ENCODE measurements at places on chromosomes 3 and 15. TPM values are rescaled to one million over a fixed set of nuclear protein-coding genes. Genes with fewer than 3 reads are reported as not detected.

DNA sequence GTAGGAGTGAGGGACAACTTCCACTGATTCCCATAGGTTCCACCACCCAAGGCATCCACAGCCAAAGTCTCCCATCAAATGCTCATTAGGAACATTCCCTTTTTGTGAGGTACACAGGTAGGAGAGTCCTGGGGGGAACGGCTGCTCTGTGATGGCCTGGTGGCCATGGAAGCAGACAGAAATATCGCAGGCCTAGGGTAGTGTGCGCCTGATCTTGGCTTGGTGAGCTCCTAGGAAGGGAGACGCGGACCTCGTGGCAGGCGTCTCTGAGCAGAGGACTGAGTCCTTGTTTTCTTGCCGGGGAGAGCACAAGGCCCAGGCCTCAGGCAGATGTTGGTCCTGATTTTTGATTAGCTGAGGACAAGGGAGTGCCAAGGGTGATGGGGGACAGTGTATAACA, 99.5 kb downstream of the SNRPN start:
- DNase-seq, result no peak
- H3K36me3 ChIP-seq, result peaks cover 36% of the 10 kb centered on the region
- H3K4me1 ChIP-seq, result no peaks in the 10 kb centered on the region
- no peaks in the 10 kb centered on the region for H3K27me3 ChIP-seq
- no peak overlapping the region for H3K4me3 ChIP-seq

DNA sequence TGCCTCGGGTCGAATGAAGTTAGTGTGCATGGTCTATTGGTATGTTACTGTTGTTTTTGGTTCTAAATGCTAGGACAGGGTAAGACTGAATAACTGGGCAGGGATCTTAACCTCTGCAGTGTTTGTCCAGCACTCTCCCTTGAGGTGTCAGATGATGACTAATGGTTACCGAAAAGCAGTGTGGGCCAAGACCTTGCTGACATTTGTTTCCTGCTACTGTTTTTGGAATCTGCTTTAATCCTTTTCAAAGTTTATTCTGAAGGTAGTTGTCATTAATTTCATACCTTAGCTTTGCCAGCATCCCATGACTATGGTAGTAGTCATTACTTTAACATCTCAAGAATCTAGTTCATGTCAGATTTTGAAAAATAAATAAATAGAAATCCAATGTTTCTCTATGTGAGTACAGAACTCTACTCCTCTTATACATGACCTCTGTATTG, 117.0 kb downstream of the P3H2 start:
- peaks cover 14% of the 10 kb centered on the region for H3K4me1 ChIP-seq
- DNase-seq, result peak; percentile 95
- H3K36me3 ChIP-seq, result no peaks in the 10 kb centered on the region
- no peak overlapping the region for H3K4me3 ChIP-seq
- H3K27ac ChIP-seq, result peak overlapping the region; percentile 40
- H3K27me3 ChIP-seq, result no peaks in the 10 kb centered on the region

DNA sequence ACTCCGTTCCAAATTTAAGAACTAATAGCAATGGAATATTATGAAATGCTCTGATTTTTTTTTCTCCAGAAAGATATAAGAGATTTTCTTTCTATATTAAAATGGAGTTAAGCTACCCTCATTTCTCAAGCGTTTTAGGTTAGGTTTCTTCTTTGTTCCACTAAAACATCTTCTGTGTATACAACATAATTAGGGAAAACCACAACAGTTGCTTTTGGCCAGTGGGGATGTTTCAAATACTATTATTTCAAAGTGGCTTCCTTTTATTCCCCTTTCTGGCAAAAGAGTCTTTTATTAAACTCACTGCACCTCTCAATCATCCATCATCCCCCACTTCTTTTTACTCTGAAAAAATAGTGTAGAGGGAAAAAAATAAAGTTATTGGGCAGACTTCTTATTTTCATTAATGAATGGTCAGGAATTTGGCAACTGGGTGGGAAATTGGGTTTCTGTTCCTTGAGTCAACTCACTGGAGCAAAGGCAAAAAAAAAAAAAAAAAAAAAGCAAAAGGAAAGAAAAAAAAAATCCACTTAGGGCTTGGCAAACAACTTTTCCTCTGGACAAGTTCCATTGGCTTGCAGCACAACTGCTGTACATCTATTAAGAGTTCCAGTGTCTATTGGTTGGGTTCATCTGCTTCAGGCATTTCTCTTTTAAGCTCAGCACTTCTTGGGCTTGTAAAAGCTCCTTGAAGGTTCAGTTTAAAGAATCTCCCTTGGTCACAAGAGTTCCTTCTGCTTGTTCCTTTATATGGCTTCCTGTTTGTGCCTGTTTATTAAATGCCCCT, 963.4 kb downstream of the ROBO1 start:
- H3K4me1 ChIP-seq, result no peaks in the 10 kb centered on the region
- peak; percentile 77 for DNase-seq
- no peak overlapping the region for H3K27ac ChIP-seq
- no peaks in the 10 kb centered on the region for H3K27me3 ChIP-seq
- H3K36me3 ChIP-seq, result no peaks in the 10 kb centered on the region

- H3K4me1 ChIP-seq, result no peaks in the 10 kb centered on the region
- no peak for DNase-seq
- H3K36me3 ChIP-seq, result no peaks in the 10 kb centered on the region
- no peaks in the 10 kb centered on the region for H3K27me3 ChIP-seq
- no peak overlapping the region for H3K4me3 ChIP-seq
- H3K27ac ChIP-seq, result no peak overlapping the region
Measured at GRCh38 chr3:113312416-113312815, 101.1 kb downstream of the BOC start.

- H3K4me1 ChIP-seq, result peaks cover 7% of the 10 kb centered on the region
- peak; percentile 71 for DNase-seq
- no peaks in the 10 kb centered on the region for H3K27me3 ChIP-seq
- H3K27ac ChIP-seq, result peak overlapping the region; percentile 71
Measured at GRCh38 chr15:36831125-36831903, 251.9 kb downstream of the CDIN1 start.

DNA sequence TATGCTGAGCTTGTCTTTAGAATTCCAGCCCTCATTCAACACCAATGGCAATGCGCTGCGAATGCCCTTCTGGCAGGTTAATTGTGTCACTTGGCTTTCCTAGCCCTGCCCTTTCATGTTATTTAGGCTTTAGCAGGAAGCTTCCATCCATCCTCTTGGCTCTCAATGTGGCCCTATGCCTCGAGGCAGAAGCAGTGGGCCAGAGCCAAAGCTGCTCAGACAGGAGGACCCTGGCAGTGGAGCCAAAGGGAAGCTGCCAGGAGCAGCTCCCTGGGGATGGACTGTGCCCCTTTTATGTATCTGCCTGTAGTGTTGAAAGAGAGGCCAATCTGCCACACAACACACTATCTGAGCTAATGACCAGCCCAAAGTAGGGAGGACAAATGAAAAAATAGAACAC, 376.4 kb downstream of the CTNNB1 start:
- H3K4me1 ChIP-seq, result no peaks in the 10 kb centered on the region
- H3K36me3 ChIP-seq, result no peaks in the 10 kb centered on the region
- DNase-seq, result no peak
- H3K27me3 ChIP-seq, result no peaks in the 10 kb centered on the region
- H3K27ac ChIP-seq, result no peak overlapping the region

DNA sequence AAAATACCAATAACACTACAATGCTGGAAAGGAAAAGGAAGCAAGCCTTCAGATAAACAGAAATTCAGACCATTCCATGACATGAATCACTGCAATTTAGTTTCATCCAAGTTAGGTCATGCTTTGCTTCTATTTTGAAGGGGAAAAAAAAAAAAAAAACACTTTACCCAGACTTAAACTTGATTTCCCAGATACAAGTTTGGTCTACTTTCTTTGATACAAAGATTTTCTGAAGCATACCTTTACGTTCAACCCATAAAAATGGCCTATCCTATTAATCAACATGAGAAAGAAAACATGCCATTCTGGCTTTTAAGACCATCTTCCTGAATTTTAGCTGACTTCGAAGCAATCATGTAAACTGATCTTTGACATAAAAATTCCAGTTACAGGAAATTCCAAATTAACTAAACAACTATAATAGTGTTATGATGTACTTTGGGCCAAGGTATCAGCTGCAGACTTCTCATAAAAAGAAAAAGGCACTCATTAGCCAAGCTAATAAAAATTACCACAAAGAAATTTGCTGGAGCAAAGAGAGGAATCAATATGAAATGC, 12.6 kb downstream of the OSBPL10 start:
- peak; percentile 81 for DNase-seq
- H3K4me3 ChIP-seq, result peak overlapping the region; percentile 20
- H3K36me3 ChIP-seq, result no peaks in the 10 kb centered on the region
- peak overlapping the region; percentile 89 for H3K27ac ChIP-seq
- H3K4me1 ChIP-seq, result peaks cover 33% of the 10 kb centered on the region

DNA sequence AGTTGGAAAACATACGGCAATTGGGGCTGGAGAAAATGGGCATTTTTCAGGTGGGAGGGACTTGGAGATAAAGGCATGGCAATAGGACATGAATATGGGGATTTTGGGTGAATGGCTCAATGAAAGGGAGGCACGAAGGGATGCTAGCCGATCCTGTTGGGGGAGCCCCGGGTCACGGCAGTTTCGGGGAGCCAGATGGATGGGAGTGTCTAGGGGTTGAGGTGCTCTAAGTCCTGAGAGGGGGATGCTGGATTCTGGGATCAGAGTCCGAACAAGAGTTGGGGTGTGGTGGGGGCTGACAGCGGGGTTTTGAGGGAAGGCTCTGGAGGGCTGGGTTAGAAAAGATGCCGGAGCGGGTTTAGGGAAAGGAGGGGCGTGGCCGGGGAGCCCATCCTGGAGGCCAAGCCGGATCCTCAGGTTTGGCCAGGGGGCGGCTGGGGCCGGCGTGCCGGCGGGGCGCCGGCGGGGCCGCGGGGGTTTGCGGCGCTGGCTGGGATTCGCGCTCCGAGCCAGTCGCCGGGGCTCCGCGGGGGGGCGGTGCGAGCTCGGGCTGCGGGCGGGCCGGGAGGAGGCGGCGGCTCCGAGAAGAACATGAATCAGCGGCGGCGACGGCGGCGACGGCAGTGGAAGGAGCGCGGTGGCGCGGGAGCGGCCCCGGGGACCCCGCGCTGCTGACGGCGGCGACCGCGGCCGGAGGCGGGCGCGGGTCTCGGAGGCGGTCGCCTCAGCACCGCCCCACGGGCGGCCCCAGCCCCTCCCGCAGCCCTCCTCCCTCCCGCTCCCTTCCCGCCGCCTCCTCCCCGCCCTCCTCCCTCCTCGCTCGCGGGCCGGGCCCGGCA, at the start of gene TYRO3:
Gene TYRO3, plus strand, starts transcription at position 813 of the 839 bp plus-strand sequence. CDS start 46 bp downstream, outside the sequence.
- H3K4me1 ChIP-seq, result peaks cover 35% of the 10 kb centered on the region
- H3K27ac ChIP-seq, result no peak within 1 kb of the TSS
- H3K36me3 ChIP-seq, result no peaks in the 10 kb centered on the region
- peaks cover 3% of the 10 kb centered on the region for H3K27me3 ChIP-seq

DNA sequence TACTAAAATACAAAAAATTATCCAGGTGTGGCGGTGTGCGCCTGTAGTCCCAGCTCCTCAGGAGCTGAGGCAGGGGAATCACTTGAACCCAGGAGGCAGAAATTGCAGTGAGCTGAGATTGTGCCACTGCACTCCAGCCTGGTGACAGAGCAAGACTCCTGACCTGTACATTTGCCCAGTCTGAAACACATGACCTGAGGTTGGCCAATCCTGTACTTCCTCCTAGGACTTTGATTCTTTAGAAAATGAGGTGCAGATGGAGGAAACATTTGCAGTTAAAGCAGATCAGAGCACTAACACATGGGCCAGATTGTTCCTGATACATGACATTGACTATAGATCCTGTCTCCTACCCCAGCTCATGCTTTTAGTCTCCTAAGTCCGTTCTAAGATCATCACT, 28.9 kb upstream of the LPP start:
- DNase-seq, result no peak
- H3K27me3 ChIP-seq, result no peaks in the 10 kb centered on the region
- no peaks in the 10 kb centered on the region for H3K36me3 ChIP-seq
- no peak overlapping the region for H3K4me3 ChIP-seq

IL17RB gene
- 0.16 TPM for total RNA-seq

Measured in astrocyte (in vitro differentiated cells and primary cell).